Stimulated activated CD4-positive, alpha-beta T cell treated with anti-CD3 and anti-CD28 coated beads, Interleukin-1b, Interleukin-23, amount 100 ng/mL, for 1 hour (primary cell): ENCODE measurements at places on chromosomes 1 and 21.

DNA sequence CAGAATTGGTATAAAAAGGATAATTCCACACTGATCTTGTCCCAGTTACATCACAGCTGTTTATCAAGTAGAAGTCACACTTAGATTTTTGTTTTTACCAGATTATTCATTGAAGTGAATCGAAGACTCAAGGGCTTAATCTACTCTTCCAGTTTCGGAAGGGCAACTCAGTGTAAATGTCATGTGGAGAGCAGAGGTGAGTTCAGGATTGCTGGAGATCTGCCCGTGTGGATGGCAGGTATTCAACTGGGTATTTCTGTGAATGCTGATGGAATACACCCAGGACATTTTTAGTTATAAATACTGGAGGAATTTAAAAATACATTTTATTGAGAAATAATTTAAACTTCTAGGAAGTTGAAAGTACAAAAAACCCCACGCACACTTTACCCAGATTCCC, 19.4 kb downstream of the CC2D1B start:
- DNase-seq = no peak

DNA sequence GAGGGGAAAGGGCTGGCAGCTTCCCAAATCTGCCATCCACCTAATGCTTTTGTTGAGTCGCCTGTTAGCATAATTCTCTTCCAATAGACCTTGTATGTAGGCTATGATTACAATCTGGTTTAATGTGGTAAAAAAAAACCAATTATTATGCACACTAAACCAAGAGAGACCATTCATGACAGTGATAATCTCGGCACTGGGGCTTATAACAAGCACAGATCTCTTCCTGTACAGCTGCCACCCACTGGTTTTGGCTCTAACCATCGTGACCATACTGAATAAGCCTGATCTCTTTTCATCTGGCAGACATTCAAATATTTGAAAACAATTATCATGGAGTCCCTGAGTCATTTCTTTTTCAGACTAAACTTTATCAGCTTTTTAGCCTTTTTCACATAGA, 12.0 kb upstream of the SYT14 start:
- no peak for DNase-seq

GRCh38 chr1:10057796-10058195, 25.0 kb downstream of the UBE4B start:
- DNase-seq = no peak

- no peak for DNase-seq
Measured at GRCh38 chr1:228542376-228542775, 55.2 kb downstream of the RNF187 start.

GRCh38 chr1:202233171-202233570, 39.6 kb downstream of the LGR6 start:
- DNase-seq = no peak

- DNase-seq = no peak
Measured at GRCh38 chr1:118363396-118363795, 178.4 kb upstream of the SPAG17 start.

GRCh38 chr21:25925064-25925800, 190.5 kb downstream of the GABPA start:
- no peak for DNase-seq

GRCh38 chr21:31142600-31142999, 104.3 kb upstream of the KRTAP19-8 start:
- DNase-seq = no peak

- DNase-seq = no peak
Measured at GRCh38 chr1:44976252-44976651, 10.1 kb downstream of the EIF2B3 start.
